Activated effector memory CD4-positive, alpha-beta T cell treated with Interleukin-2 at 50 U/mL for 16 hours (primary cell): ENCODE measurements at places on chromosomes 6 and 20.

GRCh38 chr6:90729057-90729456 lies 142.2 kb upstream of the MAP3K7 start:
- no peak for DNase-seq

DNA sequence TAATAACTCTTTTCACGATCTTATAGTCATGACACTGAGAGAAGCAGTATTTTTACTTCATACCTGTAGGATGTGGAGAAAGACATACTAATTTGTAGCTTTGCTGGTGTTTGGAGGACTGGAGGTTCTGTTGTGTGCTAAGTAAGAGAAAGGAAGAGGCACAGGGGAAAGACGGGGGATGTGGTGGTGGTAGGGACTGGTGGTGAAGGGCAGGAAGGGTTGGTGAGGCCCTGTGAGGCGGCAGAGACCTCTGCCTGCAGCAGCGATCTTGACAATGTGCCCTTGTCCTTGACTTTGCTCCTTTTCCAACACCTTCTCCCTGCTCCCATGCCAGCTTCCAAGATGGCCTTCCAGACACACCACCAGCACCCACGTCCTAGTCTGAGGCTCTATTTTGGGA lies 32.6 kb upstream of the MPC1 start:
- DNase-seq = peak; percentile 55

GRCh38 chr6:131101911-131102680 lies 33.2 kb upstream of the AKAP7 start:
- no peak for DNase-seq

- DNase-seq = no peak
These were observed 109.1 kb downstream of the TSHZ2 start for GRCh38 chr20:53080969-53081871.

GRCh38 chr20:36439040-36439730 lies 102.1 kb upstream of the MYL9 start:
- peak; percentile 32 for DNase-seq

DNA sequence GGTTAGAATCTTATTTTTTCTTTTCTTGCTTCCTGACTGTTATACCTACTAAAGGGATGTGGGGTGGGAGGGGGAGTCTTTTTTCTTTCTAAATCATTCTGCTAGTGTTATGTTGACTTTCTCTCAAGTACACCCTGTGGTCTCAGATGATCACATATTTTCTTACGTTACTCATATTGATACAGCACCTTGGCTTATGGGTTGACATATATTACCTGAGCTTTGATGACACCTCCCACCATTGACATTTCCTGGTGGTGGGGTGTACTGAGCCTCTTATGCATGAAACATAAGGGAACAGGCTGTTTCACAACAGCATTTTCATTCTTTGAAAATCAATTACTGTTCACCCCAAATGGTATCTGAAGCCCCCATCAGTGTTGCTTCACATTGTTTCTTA lies 169.8 kb downstream of the MMS22L start:
- DNase-seq = no peak

DNA sequence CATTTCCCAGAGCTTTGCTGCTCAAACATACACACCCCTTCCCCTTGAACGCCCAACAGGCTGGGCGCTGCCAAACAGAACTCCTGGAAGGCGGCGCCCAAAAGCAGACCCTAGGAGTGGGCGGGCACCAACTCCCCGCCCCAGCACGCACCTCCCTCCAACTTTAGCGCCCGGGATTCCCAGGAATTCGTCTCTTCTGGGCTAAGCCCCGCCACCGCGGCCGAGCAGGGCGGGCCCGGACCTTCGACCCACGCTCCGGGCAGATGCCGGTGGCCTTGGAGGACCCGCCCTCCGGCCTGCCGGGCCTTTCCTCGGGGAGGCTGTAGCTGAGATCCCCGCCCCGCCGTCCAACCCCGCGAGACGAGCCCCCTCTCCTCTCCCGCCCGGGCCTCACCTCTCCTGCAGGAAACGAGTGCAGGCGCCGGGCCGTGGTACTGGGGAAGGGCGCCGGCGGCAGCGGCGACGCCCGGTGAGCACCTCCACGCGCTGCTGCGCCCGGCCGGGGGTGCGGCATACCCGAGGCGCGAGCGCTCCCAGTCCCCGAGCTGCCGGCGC lies 659 bp downstream of the MCUR1 start:
- DNase-seq = peak; percentile 14
